Dermis microvascular lymphatic vessel endothelial cell (primary cell): ENCODE measurements at places on chromosomes 6 and 20. TPM values are rescaled to one million over a fixed set of nuclear protein-coding genes. Genes with fewer than 3 reads are reported as not detected.

Gene HSF2
- total RNA-seq, result 18.7 and 22.8 TPM in 2 replicates

Gene BPIFB4
- total RNA-seq, result not detected in 2 replicates

Gene MPIG6B
- not detected in 2 replicates for total RNA-seq

Gene BMP2
- 13.1 and 30.8 TPM in 2 replicates for total RNA-seq

Gene CCN6
- total RNA-seq, result not detected in 2 replicates

Gene LRRC1
- total RNA-seq, result 40.2 and 59.9 TPM in 2 replicates

Gene SPINT4
- total RNA-seq, result not detected in 2 replicates

Gene SIRPG
- not detected in 2 replicates for total RNA-seq

Gene TBP
- 6.3 and 8.7 TPM in 2 replicates for total RNA-seq

- no peak for DNase-seq
Measured at GRCh38 chr20:12914804-12915203, 94.0 kb upstream of the SPTLC3 start.

GRCh38 chr6:169241688-169242350 lies 11.8 kb downstream of the THBS2 start:
- DNase-seq, result no peak

DNA sequence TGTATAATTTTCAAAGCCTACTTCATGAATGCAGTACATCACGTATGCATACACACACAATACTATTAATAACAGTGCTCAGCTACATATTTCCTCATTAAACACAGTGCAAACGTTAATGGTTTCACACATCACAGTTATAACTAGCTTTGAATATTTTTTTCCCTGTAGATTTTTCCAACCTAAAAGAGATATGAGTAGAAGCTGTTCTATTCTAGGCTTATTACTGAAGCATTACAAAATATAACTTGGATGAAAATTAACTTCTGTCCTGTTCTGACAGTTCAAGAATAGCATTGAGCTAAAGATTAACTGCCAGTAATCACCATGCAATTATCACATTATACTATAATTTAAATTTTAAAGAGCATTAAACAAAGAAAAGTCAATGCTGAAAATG lies 6.2 kb downstream of the LMBRD1 start:
- no peak for DNase-seq

GRCh38 chr6:17004269-17004668 lies 97.6 kb upstream of the STMND1 start:
- no peak for DNase-seq

- DNase-seq, result no peak
Measured at GRCh38 chr6:41599015-41599851, 39.0 kb upstream of the MDFI start.

- DNase-seq, result peak; percentile 20
Measured at GRCh38 chr6:133814797-133815196, 74.1 kb upstream of the TCF21 start.

- DNase-seq, result no peak
Measured at GRCh38 chr6:139525415-139525814, 151.0 kb upstream of the CITED2 start.

DNA sequence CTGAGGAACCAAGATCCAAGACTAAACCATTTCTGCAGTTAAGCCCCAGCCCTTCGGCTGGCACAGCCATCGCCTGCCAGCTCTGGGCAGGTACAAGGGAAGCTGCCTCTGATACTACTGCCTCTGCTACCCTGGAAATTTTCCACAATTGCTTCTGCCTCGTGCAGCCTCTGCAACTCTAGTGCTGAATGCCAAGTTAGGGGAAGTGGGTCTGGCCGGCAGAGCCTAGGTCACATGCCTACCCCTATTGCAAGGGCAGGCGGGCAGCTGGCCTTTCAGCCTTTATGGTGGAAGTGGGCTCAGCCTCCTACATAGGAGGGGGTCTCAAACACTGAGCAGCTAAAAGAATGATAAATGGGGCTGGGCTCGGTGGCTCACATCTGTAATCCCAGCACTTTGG lies 44.5 kb upstream of the TULP1 start:
- DNase-seq, result no peak

GRCh38 chr20:15176929-15177328 lies 839.5 kb upstream of the FLRT3 start:
- no peak for DNase-seq

DNA sequence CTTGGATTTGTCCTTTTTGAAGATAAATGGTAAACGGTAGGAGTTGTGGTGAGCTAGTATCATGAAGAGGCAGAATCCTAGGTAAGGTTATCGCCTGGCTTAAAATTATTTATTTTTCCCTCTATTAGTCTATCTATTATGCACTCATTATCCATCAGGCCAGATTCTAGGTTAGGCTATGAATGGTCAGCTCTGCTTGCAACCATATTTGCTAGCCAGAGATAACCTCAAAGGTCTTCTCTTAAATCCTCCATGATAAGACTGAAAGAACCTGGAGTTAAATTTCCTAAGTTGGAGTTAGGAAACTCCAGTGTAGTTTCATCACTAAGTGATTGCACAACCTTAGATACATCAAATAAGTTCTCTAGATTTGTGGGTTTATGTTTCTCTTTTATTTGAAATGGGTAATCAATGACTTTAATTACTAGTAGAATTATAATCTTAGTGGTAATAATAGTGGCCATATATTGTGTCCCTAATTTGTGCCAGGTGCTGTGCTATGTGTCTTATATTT lies 302.1 kb upstream of the RUNX2 start:
- DNase-seq, result no peak

DNA sequence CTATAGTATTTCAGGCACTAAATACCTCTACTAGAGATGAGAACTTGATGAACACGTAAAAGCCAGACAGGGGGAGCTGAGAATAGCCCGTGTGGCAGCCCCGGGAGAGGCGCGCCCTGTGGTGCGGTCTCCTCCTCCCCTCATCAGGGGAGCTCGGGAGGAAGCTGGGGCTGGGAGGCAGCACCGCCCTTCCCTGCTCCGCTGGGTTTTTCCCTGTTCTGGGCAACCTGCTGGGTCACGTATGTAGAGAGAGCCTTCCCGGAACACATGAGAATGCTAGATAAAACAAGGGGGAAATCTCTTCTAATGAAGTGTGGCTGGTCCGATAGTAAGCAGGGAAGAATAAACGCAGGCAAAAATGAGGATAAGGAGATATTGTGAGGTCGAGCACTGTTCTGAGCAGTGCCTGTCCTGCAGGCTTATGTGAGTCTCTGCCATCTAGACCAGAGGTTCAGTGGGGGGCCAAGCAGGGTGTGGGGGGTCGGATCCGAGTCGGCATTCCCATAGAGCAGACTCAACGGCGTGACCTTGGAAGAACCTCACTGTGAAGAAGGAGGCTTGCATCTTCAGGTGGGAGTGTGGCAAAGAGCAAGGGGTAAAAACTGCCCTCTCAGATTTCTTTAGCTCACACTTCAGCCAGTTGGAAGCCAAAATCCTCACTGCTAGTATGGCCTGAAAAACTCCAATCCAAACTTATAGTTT lies 13.4 kb upstream of the RPS6KA2 start:
- DNase-seq, result peak; percentile 78

DNA sequence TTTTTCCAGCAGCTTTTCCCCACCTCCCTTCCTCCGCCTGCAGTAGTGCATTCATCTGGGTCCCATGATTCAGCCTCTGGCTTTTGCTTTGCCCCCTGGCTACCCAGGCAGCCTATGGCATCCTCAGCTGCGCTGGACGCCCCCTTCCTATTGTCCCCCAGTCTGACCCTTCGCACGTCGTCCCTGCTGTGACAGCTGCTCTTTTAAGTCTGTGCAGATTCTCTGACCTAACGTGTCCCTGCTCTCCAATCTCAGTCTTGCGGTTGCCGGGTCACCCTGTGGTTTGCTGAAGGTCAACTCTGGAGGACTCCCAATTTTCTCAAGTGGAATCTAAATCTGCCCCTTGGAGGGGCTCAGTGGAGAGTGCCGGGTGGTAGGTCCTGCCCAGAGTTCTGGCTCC lies 294.3 kb downstream of the CDC5L start:
- DNase-seq, result no peak

DNA sequence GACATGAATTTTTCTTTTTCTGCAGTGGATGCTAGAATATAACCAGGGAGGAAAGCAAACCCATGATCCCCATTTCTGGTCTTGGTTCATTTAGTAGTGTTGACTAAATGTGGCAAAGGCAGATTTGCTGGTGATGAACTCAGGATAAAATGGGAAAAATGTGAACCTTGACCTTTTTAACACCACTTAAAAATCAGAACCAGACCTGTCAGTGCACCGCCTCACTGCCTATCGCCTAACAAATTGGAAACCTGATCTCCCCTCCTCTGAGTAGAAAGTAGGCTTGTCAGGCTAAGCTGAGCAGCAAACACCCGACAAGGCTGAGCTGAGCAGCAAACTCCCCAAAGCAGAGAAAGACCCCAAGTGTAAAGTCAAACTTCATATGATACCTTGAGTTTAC lies 254.8 kb downstream of the FOXC1 start:
- no peak for DNase-seq

DNA sequence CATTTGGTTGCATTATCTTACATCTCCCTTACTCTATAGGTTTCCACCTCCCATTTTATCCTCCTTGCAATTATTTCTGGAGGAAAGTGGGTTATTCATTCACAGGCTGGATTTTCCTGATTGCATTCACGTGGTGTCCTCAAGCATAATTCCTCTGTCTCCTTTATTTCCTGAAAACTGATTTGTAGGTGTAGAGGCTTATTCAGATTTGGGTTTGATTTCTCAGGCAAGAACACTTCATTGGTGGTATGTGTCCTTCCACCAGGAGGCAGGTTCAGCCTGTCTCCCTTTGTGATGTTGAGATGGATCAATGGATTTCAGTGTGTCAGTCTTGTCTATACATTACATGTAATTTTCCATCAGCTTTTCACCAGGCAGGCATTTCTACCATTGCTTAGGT lies 17.3 kb downstream of the DNPH1 start:
- DNase-seq, result peak; percentile 35

DNA sequence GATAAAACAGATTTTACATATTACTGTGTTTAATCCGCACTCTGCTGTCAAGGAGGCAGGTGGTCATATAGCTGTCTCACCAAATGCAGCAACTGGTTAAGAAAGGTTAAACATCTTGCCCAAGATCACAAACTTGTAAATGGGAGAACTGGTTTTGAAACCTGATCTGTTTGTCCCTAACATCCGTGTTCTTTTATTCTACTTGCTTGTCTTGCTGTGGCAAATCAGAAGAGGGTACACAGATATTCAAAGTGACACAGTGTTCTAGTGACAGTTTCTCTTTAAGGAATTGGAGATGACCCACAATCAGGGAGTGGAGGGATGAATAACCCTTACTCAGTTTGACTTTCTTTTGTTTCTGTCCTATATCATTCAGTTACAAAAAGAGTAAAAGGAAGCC lies 83.0 kb upstream of the SGK1 start:
- no peak for DNase-seq

- no peak for DNase-seq
Measured at GRCh38 chr6:2875359-2876191, 27.5 kb downstream of the SERPINB9 start.

DNA sequence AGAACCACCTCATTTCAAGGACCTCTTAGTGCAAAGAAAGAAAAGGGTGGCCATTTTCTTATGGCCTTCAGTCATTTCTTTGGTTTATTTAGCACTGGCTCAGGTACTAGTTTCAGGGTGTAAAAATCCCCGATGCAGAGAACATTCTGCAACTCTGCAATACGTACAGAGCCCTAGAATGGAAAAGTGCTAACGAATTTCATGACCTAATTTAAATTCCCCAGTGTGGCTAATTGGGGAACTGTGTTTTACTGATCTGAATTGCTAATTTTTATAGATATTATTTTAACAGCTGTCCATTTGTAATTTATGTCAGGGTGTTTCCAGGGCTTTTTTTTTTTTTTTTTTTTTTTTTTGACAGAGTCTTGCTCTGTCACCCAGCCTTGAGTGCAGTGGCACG lies 160.7 kb downstream of the UST start:
- DNase-seq, result no peak

GRCh38 chr6:126176282-126176681 lies 163.6 kb upstream of the CENPW start:
- DNase-seq, result peak; percentile 22

GRCh38 chr20:57650756-57651483 lies 30.7 kb upstream of the ZBP1 start:
- no peak for DNase-seq

GRCh38 chr20:61801428-61801827 lies 264.3 kb downstream of the TAF4 start:
- DNase-seq, result no peak

- DNase-seq, result no peak
Measured at GRCh38 chr6:7827142-7827541, 83.4 kb downstream of the TXNDC5 start.

DNA sequence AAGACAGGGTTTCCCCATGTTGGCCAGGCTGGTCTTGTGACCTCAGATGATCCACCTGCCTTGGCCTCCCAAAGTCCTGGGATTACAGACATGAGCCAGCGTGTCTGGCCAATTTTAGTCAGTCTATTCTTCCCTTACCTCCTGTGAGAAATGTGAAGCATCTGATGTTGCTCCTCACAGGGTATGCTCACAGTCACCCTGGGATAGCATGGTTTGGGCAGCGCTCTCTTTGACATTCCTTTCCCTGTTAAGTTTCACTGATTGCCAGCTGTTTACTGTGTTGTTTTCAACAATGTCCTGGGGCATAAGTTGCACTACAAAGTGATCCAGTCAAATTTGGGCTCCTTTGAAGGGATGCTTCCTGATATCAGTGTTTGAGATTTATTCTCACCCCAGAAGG lies 13.1 kb downstream of the CDC5L start:
- DNase-seq, result no peak

DNA sequence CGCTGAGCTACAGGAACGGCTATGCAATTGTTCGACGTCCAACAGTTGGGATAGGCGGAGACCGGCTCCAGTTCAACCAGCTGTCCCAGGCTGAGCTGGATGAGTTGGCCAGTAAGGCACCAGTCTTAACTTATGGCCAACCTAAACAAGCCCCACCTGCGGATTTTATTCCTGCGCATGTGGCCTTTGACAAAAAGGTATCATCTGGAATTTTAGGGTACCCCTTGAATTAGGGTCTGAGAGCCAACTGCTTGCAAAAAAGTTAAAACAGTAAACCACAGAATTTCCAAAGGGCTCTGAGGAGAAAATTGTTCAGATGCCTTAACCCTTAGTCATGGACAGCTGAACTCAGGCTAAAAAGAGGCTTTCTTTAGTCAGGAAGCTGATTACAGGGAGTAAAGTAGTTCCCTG lies 3.8 kb downstream of the EFHC1 start:
- DNase-seq, result no peak

DNA sequence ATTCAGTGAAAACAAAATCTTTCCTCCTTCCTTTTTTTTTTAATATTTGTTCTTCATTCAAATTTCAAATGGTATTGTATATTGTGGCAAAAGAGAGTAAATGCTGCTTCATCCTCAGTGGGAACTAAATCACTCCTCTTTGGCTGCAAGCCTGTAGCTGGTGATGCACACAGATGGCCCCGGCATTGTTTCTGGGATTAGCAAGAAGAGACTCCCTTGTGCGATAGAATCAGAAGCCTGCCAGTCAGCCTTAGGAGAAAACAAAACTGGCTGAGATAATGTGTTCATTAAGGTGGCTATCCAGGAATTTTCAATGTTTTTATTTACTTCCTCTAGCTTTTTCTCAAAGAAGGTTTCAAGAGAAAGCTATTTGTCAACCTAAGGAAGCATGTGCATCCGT lies 20.7 kb upstream of the ELOVL2 start:
- DNase-seq, result no peak

DNA sequence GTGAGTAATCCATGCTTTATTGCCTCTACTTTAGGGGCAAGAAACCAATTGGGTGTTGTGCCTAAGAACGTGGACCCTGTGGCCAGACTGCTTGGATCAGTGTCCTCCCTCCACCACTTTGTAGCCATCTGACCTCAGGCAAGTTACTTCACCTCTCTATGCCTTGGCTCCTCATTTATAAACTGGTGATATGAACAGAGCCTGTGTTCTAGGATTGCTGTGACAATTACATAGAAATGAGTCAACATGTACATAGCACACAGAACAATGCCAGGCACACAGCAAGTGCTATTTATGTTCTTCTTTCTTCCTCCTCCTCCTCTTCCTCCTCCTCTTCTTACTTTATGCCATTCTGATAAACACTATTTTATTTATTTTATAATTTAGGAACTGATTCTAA lies 339.4 kb downstream of the CD83 start:
- DNase-seq, result no peak
